NCI-H1092 (cell line): ENCODE measurements at places on chromosomes 5 and 9.

- no peak for DNase-seq
These were observed 60.6 kb upstream of the FNIP1 start for GRCh38 chr5:131857388-131857787.

- DNase-seq = no peak
These were observed 65.7 kb upstream of the ADCY2 start for GRCh38 chr5:7330256-7330655.

- DNase-seq = no peak
These were observed 6.2 kb downstream of the EXOC3 start for GRCh38 chr5:449151-449550.

- no peak for DNase-seq
These were observed 12.9 kb downstream of the NIPSNAP3B start for GRCh38 chr9:104776797-104777196.

DNA sequence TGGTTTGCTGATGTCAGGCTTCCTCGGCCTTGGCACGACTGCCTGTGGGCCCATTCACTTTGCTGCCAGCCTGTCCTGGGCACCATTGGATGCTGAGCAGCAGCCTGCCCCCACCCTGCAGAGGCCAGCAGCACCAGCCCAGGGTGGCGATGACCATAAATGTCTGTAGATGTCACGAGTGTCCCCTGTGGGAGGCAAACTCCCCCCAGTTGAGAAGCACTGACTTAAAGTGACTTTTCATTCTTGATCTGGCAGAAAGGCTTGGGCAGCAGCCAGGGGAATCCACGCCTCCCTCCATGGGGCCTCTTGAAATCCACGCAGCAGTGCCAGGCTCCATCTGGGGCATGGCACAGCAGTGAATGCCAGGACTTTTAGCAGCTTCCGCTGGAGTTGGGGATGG lies 21.8 kb downstream of the IRX4 start:
- DNase-seq = no peak

- no peak for DNase-seq
These were observed 47.5 kb downstream of the SLC44A1 start for GRCh38 chr9:105291938-105292337.

DNA sequence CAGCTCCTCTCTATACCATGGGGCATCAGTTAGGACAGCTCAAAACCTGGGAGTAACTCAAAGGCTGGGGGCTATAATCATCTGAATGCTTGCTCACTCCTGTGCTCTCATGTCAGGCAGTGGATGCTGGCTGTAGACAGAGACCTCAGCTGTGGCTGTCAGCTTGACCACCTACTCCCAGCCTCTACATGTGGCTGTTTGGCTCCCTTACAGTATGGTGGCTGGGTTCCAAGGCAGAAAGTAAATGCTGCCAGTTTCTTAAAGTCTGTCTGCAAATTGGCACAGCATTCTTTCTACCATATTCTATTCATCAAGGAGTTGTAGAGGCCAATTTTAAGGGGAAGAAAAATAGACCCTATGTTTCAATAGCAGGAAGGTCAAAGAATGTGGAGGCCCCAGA lies 66.9 kb downstream of the TMC1 start:
- DNase-seq = no peak

GRCh38 chr9:16413509-16414016 lies 456.9 kb downstream of the BNC2 start:
- DNase-seq = no peak

- no peak for DNase-seq
These were observed 23.6 kb upstream of the CYSTM1 start for GRCh38 chr5:140151144-140152021.

DNA sequence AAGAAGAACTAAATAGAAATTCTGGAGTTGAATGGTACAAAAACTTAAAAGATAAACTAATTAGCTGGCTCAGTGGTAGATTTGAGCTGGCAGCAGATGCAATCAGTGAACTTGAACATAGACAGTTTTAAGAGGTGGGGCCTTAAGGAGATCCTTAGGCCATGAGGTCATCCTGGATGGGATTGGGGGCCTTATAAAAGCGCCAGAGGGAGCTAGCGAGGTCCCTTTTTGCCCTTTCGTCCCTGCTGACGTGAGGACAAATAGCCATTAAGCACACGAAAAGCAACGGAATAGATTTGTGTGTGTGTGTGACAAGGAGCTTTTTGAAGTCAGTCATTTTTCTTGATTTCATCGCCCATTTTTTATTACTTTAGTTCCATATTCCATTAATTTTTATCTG lies 83.3 kb downstream of the ZNF354C start:
- no peak for DNase-seq

DNA sequence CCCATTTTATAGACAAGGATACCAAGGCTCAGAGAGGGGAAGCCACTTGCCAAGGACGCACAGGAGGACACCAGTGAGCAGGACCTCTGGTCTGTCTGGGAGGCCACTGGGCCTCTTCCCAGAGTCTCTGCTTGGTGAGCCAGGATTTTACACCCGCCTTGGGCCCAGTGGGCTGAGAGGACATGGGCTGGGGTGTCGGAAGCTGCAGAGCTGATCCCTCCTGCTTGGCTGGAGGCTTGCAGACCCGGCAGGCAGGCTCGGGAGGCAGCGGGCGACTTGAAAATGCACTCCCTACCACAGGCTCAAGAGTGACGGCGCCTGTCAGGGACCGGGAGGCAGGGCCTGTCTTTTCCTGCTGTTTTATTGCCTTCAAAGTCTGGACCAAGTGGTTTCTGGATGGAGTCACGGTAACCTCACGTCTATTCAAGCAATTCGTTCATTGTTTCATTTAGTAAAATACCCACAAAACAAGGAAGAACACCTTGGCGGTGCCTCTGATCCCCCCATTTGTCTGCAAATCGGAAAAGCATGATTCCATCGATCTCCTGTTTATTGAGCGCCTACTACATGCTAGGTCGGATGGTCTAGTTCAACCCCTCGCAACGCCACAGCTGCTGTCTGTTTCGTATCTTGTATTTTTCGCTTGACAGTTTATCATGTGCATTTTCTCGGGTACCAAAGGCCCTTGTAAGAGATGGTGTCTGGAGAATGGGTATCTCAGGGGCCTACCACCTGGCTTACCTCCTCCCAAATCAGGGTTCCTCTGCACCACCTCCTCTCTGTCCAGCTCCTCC lies 108.1 kb upstream of the IER5L start:
- no peak for DNase-seq

- no peak for DNase-seq
These were observed 14.1 kb downstream of the FGF1 start for GRCh38 chr5:142671801-142672200.

- DNase-seq = no peak
These were observed 158.3 kb downstream of the DOCK2 start for GRCh38 chr5:169795338-169795737.

DNA sequence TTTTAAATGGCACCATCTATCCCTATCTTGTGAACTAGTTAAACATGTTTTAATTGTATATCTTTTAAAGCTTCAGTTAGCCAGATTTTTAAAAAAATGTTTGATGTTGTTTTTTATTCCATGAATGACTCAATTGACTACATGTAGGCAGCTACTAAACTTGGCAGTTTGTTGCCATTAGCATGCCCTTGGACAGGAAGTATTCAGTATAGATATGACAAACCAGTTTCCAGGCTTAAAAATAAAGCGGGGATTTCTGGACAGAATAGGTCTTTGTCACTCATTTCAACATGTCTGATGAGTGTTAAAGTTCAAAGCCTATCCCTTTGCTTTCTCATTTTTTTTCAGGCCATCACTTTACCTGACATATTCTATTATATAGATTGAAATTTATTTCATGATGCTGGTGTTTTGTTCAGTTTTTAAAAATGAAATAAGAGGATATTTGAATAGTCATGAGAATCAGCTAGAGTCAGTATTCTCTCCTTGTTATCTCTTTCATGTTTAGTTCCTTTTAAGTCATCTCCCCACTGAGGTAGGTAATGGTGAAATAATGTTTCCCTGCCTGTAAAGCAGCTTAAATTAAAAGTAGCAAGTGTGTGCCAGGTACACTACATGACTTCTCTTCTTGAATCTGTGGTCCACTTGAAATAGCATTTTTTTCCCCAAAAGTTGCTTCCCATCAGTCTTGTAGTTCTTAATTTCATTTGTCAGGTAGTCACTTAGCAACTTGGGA lies 11.9 kb downstream of the TNFAIP8 start:
- DNase-seq = no peak

GRCh38 chr9:88425538-88425950 lies 37.3 kb downstream of the SPIN1 start:
- DNase-seq = no peak

GRCh38 chr5:9540791-9541190 lies 5.1 kb downstream of the SEMA5A start:
- DNase-seq = no peak

DNA sequence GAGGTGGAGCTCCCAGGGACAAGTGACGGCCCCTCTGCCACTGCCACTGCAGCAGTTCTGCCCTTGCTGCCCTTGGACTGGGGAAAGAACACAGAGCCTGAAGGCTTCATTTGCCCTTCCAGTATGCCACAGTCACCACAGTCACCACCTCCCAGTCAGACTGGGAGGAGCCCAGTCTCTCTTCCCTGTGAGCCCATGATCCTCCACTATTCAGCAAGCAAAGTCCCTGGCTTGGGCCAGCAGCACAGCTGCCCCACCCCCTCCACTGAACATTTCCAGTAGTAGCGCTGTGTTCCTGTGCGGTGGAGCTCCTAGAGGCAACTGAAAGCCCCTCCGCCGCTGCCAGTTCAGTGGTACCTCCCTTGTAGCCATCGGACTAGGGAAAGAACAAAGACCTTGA lies 329.4 kb downstream of the MAN2A1 start:
- no peak for DNase-seq

DNA sequence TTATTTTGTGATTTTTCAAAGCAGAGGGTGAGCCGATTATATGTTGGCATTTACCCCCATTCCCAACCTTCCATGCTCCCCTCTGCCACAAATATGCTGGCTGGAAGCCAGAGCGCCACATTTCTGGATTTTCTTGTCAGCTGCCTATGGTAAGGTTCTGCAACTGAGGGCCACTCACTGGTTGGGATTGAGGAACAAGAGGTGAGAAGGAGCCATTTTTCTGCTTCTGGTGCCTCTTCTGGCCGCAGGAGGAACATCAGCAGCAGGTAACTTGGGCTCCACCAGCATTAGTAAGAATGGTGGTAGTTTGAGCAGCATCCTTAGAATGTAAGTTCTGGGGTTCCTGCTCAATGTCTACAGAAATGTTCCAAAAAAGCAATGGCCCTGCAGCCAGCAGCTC lies 159.5 kb upstream of the MAST4 start:
- DNase-seq = no peak

DNA sequence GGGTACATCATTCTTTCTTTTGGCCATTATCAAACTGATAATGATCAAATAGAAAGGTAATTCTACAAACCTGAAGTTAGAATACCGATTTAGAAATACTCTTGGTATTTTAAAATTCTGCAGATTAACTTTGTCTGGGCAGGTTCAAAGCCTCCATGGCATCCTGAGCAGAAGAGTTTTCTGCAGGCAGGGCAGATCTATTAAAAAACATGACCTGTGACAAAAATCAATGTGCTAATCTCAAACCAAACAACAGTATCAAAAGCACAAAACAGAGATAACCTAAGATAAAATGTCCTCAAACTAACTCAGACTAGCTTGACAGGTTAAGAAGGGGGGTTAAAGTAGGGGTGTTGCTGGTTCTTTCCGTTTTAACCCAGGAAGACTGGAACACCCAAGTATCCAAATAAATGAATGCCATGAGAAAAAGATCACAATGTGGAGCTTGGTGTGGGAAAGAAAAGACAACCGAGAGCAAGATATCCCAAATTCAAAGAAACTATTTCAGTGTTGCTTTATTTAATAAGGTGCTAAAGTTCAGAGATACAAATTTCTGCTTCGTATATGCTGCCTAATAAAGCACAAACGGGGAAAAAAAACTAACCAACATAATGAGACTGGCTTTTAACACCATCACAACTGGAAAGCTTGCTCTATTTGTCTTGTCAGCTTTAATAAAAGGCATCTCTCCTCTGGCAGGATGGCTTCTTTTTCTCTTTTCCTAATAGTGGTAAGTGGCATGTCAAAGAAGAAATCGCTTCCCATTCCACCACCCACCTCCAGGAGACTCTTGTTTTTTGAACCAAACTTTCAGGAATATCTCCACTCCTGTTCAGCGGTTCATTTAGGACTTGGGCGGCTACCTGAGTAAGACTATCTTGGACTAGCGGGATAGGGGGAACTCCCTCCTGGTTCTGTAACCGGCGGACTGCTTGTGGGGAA lies 2.3 kb downstream of the EFNA5 start:
- no peak for DNase-seq

- DNase-seq = no peak
These were observed 75.0 kb upstream of the FCN1 start for GRCh38 chr9:134992755-134993124.

DNA sequence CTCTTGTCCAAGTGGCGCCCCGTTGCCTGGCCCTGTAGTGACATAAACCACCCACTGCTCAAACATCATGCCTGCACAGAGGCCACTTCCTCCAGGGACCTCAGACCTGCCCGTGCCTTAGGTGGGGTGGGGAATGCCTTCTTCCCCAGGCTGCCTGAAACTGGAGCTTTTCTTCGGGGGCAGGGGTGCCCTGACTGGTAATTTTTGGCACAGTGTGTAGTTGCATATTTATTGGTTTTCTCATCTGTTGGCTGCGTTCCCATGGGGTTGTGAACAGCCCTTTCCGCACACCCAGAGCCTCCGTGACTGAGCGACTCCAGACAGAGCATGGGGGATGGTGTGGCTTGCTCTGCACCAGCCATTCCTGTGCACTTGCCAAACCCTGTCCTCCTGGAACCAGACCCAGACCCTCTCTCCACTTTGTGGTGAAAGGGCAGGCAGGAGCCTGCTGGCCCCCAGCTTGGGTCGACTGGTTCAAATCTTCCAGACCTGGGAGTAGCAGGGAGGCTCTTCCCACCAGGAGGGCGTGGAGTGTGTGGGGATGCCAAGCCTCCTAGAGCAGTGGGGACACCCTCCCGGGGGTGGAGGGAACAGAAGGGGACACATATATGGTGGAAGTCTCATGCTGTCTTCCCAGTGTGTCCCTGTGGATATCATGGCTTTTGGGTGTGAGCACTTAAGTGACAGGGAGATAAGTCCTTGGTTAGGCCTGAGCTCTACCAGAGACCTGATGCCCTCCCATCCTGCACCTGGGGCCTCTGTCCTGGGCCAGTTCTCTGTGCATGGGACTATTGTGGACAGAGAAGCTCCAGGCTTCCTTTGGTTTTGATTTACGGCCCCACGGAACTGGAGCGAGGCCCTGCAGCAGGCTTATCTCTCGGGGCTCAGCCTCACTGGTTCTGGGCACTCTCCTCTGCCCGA lies 39.6 kb downstream of the WNK2 start:
- peak; percentile 58 for DNase-seq

- DNase-seq = no peak
These were observed 605.0 kb downstream of the MTRR start for GRCh38 chr5:8473827-8474568.
